ENCODE measurements at places on chromosomes 12 and 14.

- DNase-seq: no peak
Observed at GRCh38 chr12:24561882-24562770, 386.8 kb downstream of the BCAT1 start.

DNA sequence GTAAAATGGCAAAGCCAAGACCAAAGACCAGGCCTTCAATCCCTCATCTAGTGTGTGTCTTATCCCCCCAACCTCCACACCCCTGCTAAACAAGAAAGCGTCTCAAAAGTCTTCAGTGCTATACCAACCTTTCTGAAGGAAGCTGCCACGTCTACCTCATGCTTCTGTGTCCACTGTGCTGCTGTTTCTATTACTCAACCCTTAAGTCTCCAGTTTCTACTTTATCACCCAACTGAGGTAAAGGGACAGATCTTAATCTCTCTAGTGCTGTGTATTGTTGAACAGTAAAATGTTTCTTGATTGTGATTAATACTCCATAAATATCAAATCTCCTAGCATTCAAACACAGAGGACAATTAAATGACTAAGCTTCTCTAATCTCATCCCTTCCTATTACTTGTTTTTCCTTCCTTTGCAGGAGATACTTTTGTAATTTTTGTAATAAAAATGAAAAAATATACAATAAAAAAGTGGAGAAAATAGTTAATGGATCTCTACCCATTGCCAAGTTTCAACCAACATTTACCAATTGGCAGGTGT is 23.3 kb downstream of the BTBD7 start:
- no peak for DNase-seq

- no peak for DNase-seq
Observed at GRCh38 chr12:48001505-48002413, 2.5 kb downstream of the COL2A1 start.

GRCh38 chr12:128662101-128662500 is 161.7 kb downstream of the SLC15A4 start:
- DNase-seq: no peak

DNA sequence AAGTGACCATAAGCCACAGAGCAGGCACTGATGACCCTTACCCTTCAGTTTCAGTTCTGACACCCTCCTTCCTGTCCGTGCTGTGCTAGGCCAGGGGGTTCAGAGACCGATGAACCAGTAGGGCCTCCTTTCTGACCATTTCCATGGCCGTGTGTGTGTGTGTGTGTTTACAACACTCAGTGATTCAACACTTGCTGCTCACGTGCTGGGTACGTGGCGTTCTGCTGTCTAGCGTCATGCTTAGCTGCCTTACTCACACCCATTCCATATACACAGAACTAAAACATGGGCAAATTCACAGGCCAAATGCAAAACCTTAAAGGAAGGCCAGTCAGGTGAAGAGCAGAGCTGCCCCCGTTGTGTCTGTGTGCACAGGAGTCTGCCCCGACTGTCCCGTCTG is 67.5 kb downstream of the DNAH10 start:
- no peak for DNase-seq

GRCh38 chr12:84757978-84758377 is 154.6 kb downstream of the SLC6A15 start:
- no peak for DNase-seq

DNA sequence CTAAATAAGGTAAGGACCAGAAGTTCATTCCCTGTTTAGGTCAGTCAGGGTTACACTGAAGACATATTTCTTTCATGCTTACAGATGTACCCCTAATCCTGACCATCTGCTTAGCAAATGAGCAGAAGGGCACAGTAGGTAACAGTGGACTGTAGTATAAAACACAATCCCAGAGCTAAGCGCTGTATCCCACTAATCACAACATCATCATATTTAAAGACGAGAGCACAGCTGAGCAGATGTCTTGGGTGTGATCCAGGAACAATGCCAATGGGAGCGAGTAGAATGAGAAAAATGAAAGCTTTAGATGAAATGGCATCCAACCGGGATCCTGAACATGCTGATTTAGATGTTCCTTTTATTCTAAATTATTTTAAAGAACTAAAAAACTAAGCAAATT is 213.4 kb downstream of the CCER1 start:
- DNase-seq: no peak

DNA sequence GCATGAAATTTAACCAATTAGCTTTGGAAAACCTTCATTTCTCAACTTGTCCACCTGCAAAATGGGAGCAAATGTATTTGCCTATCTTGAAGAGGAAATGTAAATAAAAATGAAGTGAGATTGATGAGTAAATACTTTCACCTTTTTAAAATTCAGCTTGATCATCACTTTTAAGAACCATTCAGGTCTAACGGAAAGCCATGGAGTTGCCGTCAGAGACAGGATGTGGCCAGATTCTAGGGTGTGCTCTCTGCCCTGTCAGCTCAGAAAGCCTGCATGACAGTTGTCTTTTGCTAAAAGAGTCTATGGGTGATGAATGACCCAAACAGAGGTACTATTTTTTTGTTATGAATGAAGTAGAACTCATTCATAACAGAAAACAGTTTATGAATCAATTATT is 104.3 kb upstream of the SLC35F4 start:
- DNase-seq: no peak

DNA sequence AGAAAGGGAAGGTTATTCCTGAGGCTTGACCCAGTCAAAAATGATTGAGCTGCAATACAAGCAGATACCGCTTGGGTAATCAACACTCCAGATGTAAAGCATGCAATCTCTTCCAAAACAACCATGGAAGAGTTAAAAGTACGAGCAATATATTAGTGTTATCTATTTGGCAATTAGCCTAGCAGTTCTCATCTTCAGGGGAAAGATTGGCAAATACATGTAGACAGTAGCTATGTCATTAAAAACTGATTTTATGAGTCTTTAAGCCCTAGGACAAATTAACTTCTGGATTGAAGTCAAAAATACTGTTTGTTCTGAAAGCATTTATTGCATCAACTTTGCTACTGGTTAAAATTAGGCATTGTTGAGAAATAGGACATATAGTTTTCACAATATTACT is 9.3 kb upstream of the GYS2 start:
- DNase-seq: no peak

DNA sequence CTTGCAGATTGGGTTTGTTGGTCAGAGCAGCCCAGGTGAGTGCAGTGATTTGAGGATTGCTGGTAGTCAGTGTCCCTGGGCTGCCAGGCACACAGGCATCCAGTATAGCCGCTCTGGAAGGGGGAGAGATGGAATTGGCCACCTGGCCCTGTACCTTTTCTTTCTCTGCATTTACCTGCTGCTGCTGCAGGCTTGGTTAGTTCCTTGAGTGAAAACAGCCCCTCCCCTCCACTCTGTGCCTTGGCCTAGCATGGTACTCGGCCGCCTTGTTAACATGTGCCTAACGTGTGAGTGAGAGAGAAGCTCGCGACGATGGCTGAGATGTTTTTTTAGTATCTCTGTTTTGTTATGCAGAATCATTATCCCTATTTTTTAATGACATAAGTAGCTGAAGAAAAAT is 49.3 kb upstream of the AMN start:
- DNase-seq: no peak

- DNase-seq: no peak
Observed at GRCh38 chr12:96400631-96401075, 414 bp upstream of the CDK17 start.

DNA sequence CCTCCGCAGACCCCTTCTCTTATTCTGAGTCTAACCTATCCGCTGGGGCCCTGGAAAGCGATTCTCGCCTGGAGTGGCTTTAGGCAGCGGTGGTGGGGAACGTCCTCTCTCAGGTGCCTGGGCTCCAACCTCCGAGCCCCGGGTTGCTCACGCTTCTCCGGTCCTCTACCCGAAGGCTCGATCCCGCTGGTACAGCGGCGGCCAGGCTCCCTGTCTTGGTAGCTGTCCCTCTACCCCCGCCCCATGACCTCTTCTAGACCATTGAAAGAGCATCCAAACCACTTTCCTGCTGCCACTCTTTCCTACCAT is 505 bp upstream of the HEBP1 start:
- DNase-seq: no peak

GRCh38 chr14:65100922-65101541 is 1.3 kb downstream of the MAX start:
- DNase-seq: no peak

GRCh38 chr12:132445884-132446632 is 43.9 kb upstream of the FBRSL1 start:
- peak; percentile 24 for DNase-seq

- DNase-seq: no peak
Observed at GRCh38 chr12:8813572-8814357, 8.7 kb upstream of the A2ML1 start.

Measured in stimulated activated CD4-positive, alpha-beta T cell treated with anti-CD3 and anti-CD28 coated beads, TNF-alpha, amount 100 ng/mL, for 4 hours (primary cell).